ENCODE measurements at places on chromosomes 11 and 22. TPM values are rescaled to one million over a fixed set of nuclear protein-coding genes. Genes with fewer than 3 reads are reported as not detected.

DNA sequence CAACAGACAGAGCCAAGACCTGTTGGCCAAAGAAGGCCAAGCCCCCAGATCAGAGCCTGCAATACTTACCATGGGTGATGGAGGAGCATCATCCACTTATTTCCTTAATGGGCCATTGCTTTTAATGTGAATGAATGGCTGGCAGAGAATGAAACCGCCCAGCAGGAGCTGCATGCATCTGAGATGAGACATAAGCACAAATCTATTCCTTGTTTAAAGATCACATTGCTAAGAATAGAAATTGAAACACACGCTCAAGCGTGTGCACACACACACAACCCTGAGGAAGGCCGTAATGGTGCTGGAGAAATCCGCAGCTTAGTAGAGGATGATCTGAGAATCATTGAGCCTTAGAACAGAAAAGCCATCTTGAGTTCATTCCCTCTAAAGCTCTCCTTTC, 5.3 kb upstream of the RRAS2 start:
- DNase-seq, result no peak

Gene TMEM191C
- total RNA-seq, result 1.4 TPM

DNA sequence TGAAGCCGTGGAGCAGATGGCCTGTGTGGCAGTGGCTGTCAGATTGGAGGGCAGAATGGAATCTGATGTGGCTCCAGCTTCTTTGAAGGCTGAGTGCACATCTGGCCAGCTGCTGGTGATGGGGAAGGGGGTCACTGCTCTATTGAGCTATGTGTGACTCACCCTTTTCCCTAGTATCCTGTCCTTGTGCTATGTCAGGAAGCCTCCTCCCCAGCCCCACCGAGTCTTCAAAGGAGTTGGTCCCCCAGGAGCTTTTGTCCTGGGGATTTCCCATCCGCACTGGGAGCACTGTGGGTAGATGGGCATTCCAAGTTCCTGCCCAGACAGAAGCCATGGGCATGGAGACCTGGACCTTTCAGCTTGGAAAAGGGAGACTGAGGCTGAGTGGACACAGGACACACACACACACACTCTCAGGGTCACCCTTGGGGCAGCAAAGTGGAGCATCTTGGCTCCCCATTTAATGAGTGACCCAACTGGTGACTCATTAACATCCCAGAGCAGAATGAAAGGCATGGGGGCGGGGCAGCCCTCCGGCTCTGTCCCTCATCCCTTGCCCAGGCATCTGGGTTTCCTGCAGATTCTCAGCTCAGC, 3.3 kb downstream of the SERPINH1 start:
- no peak for DNase-seq

- no peak for DNase-seq
These were observed 83.6 kb downstream of the BCR start for GRCh38 chr22:23263651-23264555.

DNA sequence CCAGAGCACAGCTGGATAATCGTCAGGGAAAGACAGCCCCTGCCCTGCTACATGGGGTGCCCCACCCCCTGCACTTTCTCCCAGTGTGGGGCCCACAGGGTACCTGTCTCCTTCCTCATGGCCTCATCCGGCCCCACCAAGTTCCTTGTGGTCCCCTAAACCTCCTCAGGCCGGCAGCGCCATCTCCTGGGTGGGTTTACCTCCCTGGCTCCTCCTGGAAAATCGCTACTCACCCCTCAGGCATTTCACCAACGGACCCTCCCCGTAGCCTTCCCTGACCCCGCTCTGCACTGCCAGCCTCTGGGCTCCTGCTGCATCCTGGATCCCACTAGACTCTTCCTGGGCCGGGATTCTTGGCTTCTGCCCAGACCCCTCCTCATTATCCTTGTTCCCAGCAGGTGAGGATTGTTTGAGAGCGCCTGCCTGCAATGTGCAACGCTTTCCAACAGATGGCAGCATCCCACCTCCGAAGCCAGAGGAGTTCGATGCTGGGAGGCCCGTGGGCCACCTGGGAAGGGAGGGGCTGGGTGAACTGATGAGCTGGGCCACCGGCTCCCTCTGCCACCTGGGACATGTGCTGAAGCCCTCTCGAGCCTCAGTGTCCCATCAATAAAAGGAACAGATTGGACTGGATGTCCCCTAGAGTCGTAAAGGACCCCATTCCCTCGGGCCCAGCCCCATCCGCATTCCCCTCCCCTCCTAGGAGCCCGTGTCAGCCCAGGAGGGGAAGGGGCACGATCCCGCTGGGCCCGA, 44.2 kb upstream of the TTLL12 start:
- peak; percentile 72 for DNase-seq
